IPS DF 6.9 (cell line): ENCODE measurements at places on chromosomes 5 and 9.

DNA sequence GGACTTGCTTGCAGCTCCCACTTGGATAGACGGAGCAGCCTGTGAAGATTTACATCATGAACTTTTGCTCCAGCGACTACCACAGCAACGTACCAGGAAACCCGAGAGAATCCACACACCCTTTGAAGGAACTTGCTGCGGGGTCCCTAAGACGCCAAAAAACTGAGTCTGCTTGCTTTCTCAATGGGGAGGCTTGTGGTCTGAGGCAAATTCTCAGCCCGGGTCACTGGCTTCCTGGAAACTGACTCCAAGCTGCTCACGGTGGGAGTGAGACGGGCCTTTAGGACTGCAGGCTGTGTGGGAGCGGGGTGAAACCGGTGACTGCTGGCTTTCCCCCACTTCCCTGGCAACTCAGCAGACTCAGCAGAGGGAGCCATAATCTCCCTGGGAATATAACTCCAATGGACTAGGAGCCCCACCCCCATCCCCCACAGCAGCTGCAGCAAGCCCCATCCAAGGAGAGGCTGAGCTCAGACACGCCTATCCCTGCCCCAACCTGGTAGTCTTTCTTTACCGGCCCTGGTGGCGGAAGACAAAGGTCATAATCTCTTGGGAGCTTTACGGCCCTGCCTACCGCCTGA is 466.0 kb downstream of the CAAP1 start:
- no peak for DNase-seq

DNA sequence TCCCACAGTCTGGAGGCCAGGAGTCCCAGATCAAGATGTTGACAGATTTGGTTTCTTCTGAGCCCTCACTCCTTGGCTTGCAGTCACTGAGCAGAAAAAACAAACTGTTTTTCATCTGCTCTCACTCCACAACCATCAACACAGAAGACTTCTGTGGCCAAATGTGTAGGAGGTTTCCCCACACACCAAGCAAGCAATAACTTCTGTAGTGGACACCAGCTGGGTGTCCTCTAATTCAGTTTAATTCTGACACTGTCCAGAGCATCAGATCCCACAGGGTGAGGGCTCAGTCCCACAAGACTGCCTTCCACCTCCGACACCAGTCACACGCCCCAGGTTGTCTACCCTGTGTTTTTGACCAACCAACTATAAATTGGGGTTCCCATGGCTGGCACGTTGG is 209.9 kb downstream of the AOPEP start:
- no peak for DNase-seq

GRCh38 chr9:121182101-121182836 is 19.4 kb downstream of the RAB14 start:
- DNase-seq, result no peak

DNA sequence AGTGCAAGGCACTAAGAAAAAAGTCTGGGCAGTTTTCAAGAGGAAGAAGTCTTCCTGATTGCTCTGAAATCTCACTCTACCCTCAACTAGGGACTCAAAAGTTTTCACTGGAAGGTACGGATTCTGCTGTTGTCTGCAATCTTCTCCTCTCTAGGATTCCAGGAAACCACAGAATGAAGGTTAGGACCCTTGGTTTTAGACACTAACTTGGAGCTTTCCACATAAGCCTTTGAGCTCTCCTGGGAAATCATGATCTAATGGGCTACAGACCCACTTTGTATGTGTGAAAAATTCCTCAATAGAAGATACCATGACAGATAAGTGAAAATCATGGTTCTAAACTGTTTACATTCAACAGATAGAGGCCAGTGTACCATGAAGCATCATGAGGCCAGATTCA is 265.1 kb downstream of the PSAT1 start:
- DNase-seq, result no peak

DNA sequence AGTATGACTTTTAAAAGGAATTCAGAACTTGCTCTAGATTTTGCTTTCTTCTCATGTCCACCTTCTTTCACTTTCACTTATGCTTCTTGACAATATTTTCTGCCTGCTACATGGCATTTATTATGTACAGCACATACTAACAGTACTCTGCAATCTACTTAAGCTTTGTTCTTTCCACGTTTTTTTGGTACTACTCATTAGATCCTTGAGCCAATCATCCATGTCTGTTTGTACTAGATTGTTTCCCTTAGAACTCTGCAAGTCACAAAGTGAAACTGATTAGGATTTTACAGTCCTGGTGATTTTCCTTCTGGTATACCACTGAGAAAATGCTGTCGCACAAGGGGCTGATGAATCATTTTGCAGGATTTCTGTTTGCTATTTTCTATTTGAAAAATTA is 78.3 kb downstream of the PARP8 start:
- DNase-seq, result no peak

- no peak for DNase-seq
These were observed 22.3 kb downstream of the KLF9 start for GRCh38 chr9:70392189-70392588.

DNA sequence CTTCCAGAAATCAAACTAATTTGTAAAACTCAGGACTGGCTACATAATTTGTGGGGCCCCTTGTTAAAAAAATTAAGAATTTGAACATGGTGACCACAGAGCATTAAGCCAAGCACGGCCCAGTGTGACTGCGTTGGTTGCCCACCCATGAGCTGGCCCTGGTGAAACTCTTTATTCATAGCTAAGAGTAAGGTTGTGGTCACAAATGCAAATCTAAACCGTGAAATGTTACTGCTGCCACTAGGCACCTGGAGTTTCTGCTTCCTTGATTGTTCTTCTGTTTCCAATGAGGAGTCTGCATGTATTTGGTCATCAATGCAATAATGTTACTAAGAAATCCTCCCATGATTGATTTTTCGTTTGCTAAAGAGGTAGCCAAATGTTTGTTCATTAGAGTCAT is 4.2 kb downstream of the GCNT1 start:
- no peak for DNase-seq

- no peak for DNase-seq
These were observed 62.8 kb downstream of the IPPK start for GRCh38 chr9:92607088-92607487.

- no peak for DNase-seq
These were observed 59.4 kb upstream of the ICE1 start for GRCh38 chr5:5363045-5363444.

DNA sequence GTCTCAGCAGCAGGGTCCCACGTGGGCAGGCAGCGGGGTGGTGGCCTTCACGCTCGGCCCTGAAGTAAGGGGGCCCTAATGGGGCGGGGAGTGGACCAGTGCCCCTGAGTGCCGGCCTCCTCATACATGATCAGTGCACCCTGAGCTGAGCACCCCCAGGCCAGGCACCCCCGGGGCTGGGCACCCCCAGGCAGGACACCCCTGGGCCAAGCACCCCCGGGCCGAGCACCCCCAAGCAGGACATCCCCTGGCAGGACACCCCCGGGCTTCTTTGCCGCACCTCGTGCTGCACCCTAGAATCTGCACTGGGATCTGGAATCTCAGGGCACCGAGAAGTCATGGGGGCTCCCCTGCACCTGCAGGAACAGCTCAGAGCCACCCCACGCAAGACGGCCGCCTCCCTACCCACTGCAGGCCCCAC is 51.4 kb downstream of the EXD3 start:
- no peak for DNase-seq

DNA sequence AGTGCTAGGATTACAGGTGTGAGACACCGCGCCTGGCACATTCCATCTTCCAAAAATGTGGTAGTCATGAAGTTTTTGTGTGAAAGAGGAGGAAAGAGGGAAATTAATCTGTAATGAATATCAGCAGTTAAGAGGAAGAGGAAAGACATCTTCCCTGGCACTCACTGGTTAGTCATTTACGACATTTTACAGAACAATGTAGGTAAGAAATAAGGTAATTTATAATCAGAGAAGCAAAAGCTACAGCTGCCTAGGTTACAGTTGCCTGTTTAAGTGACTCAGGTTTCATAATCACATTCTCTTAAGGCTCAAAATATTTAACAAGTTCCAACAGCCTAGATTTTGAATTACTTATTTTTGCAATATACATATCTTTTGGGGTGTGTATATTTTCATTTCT is 26.9 kb downstream of the CNOT6 start:
- no peak for DNase-seq
